ENCODE measurements at places on chromosomes 11 and 22.

DNA sequence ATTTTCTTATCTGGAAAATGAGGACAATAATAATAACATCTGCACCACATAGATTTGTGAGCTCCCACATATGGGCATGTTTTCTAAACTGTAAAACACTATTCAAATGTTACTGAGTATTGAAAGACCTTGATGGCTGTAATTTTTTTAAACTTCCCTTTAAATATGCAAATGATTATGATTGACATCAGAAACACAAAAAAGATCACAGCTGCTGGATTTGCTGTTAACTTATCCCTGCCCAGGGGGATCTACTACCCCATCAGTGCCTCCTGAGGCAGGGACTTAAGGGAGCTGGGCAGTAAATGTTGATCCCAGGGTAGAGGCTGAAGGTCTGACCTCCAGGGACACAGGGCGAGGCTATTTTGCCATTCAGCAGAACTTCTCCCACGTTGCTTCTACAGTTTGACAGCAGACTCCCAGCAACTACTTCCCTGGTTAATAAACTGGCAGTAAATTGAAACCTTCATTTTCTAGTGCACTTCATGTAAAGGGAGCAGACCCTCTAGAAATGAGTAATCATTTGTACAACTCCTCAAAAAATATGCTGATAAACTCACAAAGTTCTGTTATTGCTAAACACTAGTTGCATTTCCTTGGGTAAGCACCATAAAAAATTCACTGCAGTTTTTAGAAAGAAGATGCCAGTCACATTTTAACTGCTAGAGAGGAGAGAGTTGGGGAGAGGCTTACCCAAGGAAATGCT lies 20.3 kb downstream of the TMPRSS5 start:
- no peak for DNase-seq

GRCh38 chr11:73306977-73307322 lies 1.1 kb upstream of the ARHGEF17 start:
- no peak for DNase-seq

GRCh38 chr11:65315204-65315865 lies 669 bp downstream of the CDC42EP2 start:
- peak; percentile 69 for DNase-seq

DNA sequence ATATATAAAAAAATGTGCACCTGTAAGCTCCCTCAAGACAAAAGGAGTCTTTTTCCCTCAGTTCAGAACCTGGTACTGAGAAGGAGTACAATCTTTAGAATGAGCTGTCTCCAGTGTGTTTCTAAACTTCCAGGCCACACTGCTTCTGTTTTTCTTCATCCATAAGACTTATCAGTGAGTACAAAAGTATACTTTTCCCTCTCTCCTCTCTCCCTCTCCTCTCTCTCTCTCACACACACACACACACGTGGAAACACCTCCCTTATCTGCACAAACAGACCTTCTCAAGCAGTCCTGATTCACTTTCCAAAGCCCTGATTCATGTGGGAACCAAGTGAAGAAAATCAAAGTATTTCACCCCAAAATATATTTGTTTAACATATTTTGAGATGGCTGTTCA lies 220.7 kb upstream of the UBASH3B start:
- no peak for DNase-seq

- DNase-seq = no peak
Observed at GRCh38 chr11:126817096-126817495, 183.5 kb downstream of the KIRREL3 start.

DNA sequence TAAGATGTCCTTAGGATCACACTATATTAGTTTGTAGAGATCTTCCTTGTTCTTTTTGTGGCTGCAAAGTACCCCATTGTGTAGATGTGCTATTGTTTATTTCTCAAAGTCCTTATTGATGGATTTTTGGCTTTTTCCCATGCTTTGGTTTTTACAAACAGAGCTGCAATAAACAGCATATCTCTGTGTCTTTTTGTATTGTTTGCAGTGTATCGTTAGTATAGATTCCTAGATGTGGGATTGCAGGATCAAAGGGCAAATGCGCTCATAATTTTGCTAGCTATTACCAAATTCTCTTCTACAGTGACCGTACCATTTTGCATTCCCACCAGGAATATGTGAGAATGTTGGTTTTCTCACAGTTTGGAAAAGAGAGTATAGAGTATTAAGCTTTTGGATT lies 27.5 kb upstream of the FTH1 start:
- DNase-seq = no peak

GRCh38 chr22:37894939-37895670 lies 11.0 kb upstream of the MICALL1 start:
- DNase-seq = no peak

DNA sequence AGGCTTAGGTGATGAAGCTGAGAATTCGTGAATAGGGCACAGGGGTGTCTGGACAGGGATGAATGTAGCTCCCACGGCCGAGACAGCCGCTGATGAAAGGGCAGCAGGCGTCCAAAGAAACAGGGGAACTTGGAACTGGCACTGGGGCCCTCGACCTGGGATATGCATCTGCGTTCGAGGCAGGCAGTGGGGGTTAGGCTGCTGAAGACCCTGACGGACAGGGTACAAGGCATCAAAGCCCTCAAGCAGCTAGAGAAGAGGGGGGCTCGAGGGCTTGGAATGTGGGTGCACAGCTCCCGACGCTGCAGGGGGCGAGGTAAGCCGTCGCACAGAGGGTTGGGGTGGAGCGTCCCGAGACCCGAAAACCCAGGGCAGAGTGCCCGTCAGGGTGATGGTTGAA lies 6.9 kb upstream of the SYT8 start:
- no peak for DNase-seq

GRCh38 chr11:11845071-11845470 lies 3.3 kb downstream of the USP47 start:
- DNase-seq = no peak

- no peak for DNase-seq
Observed at GRCh38 chr11:47396049-47396320, 12.4 kb upstream of the SLC39A13 start.

- DNase-seq = no peak
Observed at GRCh38 chr22:31286360-31287255, 5.7 kb downstream of the PIK3IP1 start.

GRCh38 chr11:122721201-122721963 lies 65.9 kb downstream of the UBASH3B start:
- DNase-seq = no peak

GRCh38 chr22:50118129-50118528 lies 28.3 kb downstream of the MOV10L1 start:
- no peak for DNase-seq

GRCh38 chr11:67648796-67649613 lies 1.5 kb downstream of the ACY3 start:
- no peak for DNase-seq

DNA sequence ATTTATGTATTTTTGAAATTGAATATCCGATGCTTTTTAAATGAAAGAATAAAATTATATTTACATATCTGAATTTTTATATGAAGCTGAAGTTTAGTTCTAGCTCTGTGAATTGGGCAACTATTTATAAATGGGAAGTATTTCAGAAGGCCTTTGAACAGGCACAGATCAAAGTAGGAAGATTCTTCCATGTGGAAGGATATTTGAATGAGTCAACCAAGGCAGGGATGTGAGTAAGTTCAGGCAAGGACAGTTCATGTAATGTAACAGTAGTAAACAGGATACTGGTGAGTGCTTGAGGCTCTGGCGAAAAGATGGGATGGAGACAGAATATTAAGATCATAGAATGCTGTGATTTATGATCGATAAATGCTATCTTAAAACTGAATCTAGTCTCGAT lies 417.8 kb upstream of the CCDC179 start:
- no peak for DNase-seq

- no peak for DNase-seq
Observed at GRCh38 chr11:86068138-86068871, 579 bp downstream of the PICALM start.

GRCh38 chr11:32851251-32851650 lies 21.5 kb downstream of the PRRG4 start:
- DNase-seq = no peak

GRCh38 chr22:27438271-27438980 lies 363.1 kb downstream of the MN1 start:
- DNase-seq = no peak

GRCh38 chr11:10785146-10785474 lies 23.6 kb downstream of the EIF4G2 start:
- no peak for DNase-seq

GRCh38 chr11:44615041-44615755 lies 49.7 kb downstream of the CD82 start:
- DNase-seq = no peak

All from hematopoietic multipotent progenitor cell treated with erythropoietin and hydrocortisone succinate and interleukin-3 and kit ligand, for 15 days (in vitro differentiated cells).